Right ventricle myocardium superior (tissue), 1 donor: ENCODE measurements at places on chromosomes 7 and 10. TPM values are rescaled to one million over a fixed set of nuclear protein-coding genes. Genes with fewer than 3 reads are reported as not detected.
A peak's percentile ranks its signal among the peaks of the same experiment; 100 is the strongest.

Gene C10orf62
- total RNA-seq, result 0.48 TPM

Gene GPC2
- 0.13 TPM for total RNA-seq

Gene CALML3
- total RNA-seq, result not detected

Gene CYP2C19
- total RNA-seq, result 0.11 TPM

Gene INA
- not detected for total RNA-seq

Gene CLCN1
- total RNA-seq, result 0.08 TPM

Gene PRKG1
- total RNA-seq, result 28.2 TPM

DNA sequence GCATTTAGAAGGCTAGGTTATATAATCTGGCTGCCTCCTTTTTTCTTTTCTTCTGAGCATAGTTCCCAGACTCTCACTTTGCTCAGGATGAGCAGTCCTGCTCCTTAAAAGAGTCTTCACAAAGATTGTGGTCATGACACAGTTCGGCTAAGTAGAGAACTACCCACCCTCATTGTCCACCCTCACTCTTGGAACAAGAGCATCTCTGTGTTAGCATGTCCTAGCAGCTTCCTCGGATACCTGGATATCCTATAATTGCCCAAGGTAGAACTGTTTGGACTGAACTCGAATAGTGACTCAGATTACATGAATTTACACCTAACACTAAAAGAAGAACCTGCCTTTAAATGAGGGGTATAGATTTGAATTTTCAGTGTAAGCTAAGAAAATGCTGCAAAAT lies 572.0 kb downstream of the SUGCT start:
- no peak for DNase-seq

DNA sequence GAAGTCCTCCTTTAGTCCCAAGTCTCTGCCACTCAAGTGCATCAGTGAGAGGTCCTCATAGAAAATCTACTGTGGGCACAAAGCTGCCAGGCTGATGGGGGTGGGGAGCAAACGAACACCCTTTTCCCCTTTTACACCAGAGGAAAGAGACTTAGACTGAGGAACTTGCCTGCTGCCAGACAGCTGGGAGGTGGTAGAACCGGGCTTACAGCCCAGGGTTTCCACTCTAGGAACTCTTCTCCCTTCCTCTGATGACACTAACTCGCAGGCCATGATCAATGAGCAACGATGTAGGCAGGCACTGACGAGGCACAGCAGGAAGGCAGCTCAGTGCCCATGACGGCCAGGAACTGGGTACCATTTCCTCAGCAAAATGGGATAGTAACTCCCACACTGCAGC lies 11.0 kb upstream of the SH2D4B start:
- DNase-seq, result peak; percentile 46

DNA sequence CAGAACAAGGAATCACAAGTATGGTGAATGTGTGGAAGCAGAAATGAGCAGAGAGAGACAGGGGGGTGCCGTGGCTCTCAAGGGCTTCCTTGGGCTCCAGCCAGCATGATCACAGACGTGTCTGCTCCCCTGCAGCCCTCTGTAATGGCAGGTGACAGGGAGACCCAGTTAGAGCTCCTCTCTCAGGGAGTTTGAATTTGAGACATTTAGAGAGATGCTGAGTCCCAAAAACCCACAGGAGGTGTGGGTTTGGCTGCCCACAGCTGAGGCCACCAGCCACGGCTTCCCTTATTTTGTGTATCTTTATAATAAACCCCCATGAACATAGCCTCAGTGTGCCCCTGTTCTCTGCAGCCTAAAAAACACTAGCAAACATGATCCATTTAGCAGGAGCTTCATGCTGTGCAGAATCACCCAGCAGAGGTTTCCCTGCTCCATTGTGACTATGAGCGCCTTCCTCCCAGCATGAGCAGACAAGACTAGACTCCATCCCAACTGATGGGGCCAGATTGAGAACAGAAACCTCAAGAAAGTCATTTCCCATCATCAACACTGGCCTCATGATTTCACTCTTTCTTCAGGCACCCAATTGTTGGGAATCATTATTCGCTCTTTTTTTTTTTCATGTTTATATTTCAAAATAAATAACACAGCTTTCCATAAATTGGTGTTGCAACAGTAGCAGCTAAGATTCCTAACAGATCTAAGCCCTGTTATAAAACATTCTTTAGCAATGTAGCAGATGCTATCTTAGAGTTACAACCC lies 13.4 kb downstream of the NOD1 start:
- no peak for DNase-seq

GRCh38 chr10:5285186-5285585 lies 79.6 kb upstream of the UCN3 start:
- no peak for DNase-seq

DNA sequence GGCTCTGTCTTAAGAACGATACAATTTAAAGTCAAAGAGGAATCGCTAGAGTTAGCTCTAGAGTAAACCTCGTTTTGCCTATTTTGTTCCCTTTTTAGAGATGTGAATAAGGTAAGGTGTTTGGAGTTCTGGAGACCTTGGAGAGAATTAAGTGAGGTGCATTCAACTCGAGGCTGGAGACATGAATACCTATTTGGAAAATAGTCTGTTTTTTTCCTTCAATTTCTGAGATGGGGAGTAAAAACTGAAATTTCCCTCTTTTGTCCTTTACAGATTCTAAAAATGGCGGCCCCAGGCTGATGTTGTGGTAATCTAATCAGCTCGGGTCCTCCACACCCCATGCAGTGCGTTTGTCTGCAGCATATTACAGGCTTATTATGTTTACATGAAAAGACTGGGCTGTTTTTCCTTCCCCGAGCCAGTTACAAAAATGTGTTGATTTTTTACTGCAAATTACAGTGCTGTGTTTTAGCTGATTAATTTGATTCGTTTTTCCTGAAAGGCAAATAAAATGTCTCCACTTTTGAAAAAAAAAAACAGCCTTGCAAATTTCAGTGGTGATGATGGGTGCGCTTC lies 1.5 kb downstream of the KMT2E start:
- peak; percentile 43 for DNase-seq

- DNase-seq, result no peak
Measured at GRCh38 chr10:33478089-33478674, 143.7 kb upstream of the NRP1 start.

- no peak for DNase-seq
Measured at GRCh38 chr10:16915300-16915699, 98.1 kb upstream of the RSU1 start.

DNA sequence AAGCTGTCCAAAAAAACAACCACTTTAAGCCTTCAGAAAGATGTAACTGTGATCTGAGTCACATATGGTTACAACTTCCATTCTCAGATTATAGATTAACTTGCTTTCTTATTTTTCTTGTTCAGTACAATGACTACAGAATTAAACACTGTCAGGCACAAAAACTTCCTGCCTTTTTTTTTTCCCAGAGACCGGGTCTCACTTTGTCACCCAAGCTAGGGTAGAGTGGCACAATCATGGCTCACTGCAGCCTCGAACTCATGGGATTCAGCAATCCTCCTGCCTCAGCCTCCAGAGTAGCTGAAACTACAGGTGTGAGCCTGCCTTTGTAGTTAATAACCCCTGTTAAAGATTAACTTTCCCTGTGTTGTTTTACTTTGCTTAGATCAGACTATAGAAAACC lies 163.2 kb downstream of the AVL9 start:
- DNase-seq, result no peak

- DNase-seq, result no peak
Measured at GRCh38 chr10:112247791-112248190, 35.4 kb upstream of the TECTB start.

GRCh38 chr7:111914291-111914690 lies 291.9 kb downstream of the DOCK4 start:
- DNase-seq, result no peak

- no peak for DNase-seq
Measured at GRCh38 chr10:26799342-26799741, 61.4 kb downstream of the ABI1 start.

DNA sequence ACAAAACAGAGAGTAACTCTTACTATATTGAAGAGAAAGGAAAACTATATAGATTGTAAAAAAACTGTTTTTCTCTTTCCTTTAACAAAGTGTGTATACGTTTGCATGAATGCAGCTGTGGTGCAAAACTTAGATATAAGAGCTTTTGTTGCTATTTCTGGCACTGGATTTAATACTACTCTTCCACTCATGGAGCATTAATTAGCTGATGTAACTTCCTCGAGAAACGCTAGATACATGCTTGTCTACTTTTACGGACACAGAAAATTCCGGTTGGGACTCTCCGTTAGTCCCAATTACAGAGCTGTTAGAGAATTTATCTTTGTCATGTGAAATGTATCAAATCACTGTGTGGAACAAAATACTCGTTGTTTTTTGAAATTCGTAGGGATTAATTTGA lies 135.5 kb downstream of the ZNF22 start:
- DNase-seq, result no peak

GRCh38 chr7:130893441-130893894 lies 159.5 kb upstream of the KLF14 start:
- no peak for DNase-seq
